ENCODE measurements at places on chromosomes 12 and 14.

GRCh38 chr12:124413401-124413800, 118.5 kb downstream of the RFLNA start:
- no peak for DNase-seq

GRCh38 chr12:53190108-53190729, 9.5 kb upstream of the CSAD start:
- DNase-seq: no peak

DNA sequence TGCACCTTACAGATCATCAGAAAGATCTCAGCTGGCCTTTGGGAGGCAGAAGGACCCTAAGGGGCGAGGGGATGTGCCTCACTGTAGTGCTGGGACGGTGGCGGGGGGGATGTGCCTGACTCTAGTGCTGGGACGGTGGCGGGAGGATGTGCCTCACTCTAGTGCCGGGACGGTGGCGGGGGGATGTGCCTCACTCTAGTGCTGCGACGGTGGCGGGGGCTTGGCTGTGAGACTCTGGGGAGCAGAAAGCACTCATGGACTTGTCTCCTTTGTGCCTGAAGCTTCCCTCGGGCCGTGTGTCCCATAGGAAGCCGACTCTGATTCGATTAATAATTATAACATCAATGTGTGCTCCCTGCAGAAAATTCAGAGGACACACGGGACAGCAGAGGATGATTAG, 126.6 kb downstream of the ZNF664 start:
- DNase-seq: no peak

DNA sequence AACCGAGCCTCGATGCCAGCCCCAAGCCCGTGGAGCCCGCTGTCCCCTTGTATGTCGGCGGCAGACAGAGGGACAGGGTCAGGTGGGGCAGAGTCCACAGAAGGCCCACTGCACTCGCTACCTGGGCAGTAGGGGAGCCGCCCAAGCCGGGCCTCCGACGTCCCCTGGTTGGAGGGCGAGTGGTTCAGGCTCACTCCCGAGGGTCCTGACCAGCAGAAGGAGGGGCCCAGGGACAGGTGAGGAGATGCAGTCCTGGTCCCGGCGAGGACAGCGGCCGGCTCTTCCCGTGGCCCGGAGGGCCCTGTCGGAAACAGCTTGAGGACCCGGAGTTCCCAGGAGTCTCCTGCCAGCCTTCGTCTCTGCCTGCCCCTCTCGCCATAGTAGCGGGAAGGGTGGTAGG, 216.7 kb upstream of the SFSWAP start:
- no peak for DNase-seq

DNA sequence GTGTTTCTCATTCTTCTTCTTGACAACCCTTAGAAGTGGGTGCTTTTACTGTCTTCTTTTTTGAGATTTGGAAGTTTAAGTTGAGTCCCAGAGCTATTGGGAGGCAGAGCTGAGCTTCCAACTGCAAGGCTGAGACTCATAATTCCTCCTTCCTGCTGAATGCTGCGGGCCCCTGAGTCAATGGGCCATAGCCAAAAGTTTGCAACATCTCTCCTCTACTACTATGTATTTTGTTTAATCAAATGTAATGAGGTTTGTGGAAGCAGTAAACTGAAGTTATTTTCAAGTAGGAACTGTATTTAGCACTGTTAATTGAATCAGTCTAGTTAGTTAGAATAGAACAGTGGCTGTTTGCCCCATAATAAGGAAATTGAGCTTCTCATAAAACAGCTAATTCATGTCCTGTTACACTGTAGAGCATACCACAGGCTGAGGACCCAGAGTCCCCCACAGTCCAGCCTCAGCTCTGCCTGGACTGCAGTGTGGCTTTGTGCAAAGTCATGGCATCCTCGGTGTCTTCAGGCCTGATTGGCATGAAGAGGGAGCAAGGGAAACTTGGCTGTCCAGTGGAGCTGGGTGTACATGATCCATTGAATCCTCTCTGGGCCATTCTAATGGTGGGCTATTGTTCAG, 631.7 kb downstream of the VRK1 start:
- DNase-seq: no peak

GRCh38 chr14:74475678-74476077, 17.4 kb downstream of the NPC2 start:
- DNase-seq: no peak

DNA sequence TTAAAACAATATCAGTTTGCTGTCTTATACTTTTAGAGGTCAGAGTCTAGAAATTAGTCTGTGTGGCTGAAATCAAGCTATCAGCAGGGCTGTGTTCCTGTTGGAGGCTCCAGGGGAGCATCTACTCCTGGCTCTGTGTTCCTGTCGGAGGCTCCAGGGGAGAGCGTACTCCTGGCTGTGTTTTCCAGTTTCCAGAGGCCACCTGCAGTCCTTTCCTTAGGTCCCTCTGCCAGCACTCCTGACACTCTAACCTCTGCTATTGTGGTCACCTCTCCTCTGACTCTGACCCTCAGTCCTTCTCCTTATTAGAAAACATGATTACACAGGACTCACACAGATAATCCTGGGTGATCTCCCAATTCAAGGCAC, 1140.7 kb upstream of the TMEM132C start:
- no peak for DNase-seq

- DNase-seq: no peak
Measured at GRCh38 chr14:76289276-76289675, 86.7 kb upstream of the ESRRB start.

DNA sequence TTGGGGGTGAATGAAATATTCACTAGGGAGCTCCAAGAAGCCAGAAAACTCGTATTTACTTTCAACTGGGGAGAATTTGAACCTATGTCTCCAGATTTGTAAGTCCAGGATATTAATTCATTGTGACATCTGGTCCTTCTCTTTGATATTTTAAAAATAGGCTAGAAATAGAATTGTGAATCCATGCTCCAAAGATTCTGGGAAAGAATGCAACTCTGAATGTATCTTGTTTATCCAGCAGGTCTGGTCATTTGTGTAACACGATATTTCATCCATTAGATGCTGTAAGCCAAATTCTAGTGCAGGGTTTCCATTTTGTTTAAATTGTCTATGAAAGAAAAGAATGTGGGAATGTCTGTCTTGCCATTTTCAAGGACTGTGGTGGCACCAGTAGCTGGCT, 334.7 kb downstream of the BMP4 start:
- no peak for DNase-seq

DNA sequence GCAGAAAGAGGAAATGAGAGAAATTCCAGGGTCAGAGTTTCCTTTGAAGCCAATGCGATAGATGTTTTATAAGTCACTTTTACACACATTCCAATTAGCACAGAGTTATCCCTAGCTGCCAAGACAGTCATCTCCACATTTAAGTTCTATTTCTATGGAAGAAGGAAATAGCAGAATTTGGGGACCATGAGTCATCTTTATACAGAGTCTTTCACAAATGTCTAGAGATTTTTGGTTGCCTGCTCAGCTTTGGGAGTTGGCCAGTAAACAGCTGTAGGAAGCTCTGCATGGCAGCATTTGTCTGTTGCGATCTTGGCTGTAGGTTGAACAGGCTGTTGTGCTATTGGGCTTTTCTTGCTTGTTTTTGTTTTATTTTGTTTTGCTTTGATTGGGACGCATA, 884.3 kb downstream of the GALC start:
- DNase-seq: no peak
